ENCODE measurements at places on chromosomes 2 and 18.

- no peak for DNase-seq
These were observed 837.7 kb upstream of the SLC39A10 start for GRCh38 chr2:194819367-194819766.

- no peak for DNase-seq
These were observed 4.1 kb downstream of the CDK5R2 start for GRCh38 chr2:218963601-218964000.

DNA sequence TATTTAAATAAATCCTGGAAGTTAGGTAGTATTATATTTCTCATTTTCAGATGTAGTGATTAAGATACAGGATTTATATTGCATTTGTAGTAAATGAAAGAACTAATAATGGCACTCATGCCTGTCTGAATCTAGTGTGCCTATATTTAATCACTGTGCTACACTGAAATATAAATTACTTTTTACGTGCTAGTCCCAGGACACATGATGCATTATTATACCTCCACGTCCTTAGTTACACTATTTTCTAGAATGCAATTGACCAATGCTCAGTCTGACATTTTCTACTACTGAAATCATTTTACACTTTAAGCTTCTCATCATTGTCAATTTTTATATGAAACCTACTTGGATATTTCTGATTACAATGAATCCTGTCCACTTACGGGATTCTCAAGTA, 80.9 kb upstream of the TMEFF2 start:
- DNase-seq: no peak

GRCh38 chr2:186771850-186772463, 77.0 kb downstream of the ZSWIM2 start:
- DNase-seq: peak; percentile 91

GRCh38 chr2:197278799-197279763, 31.5 kb downstream of the ANKRD44 start:
- DNase-seq: no peak

- DNase-seq: no peak
These were observed 3.4 kb downstream of the DUSP19 start for GRCh38 chr2:183081911-183082310.

DNA sequence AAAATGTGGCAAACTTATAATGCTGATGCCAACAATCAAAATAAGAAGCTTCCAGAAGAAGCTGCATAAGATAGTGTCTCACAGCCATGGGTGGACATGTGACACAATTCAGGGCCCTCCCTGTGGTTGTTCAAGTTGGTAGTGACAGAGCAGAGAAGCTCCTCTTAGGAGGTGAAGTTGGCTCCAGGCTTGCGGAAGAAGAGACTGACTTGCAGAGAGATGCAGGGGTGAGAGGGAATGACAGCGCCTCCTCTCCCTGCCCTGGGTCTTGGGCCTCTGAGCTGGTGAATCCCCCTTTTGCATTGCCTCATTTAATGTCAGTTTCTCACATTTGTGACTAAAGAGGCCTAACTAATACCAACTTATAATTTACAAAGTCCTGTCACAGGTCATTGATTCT, 23.0 kb upstream of the RHOB start:
- no peak for DNase-seq

DNA sequence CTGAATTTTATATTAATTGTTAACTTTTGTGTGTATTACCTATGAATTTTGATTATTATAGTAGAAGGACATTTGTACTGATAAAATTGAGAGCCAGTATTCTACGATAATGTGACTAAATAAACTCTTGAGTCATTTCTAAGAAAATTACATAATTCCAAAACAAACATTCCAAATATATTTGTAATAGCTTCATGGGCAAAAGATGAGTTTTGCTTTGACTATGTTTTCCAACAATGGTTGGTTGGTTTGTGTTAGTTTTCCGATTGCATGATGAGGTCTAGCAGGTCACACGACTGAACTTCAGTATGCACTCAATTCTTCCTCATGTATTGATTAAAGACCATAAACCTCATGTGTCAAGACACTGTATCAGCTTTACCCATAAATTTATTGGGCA, 71.7 kb upstream of the WDR75 start:
- DNase-seq: no peak

DNA sequence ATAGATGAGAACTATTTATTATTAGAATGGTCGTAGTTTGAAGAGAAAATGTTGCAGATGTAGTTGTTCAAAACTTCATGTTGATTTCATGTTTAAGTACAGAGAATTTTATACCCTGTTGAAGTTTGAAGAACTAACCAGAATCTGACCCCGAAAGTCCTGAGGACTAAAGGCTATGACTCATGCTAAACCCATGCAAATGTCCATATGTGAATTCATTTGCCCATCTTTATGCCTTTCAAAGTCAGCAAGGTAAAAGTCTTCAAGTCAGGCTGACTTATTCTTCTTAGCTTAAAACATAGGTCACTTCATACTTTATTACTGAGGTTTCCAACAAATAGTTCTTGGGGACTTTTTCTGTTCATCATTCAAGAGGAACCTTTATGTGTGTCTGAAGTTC, 185.5 kb downstream of the CCDC85A start:
- no peak for DNase-seq

GRCh38 chr2:150885774-150886386, 375.8 kb downstream of the RBM43 start:
- no peak for DNase-seq

GRCh38 chr2:149924549-149925213, 337.1 kb upstream of the MMADHC start:
- DNase-seq: no peak

GRCh38 chr2:47509250-47509649, 106.3 kb downstream of the MSH2 start:
- no peak for DNase-seq

DNA sequence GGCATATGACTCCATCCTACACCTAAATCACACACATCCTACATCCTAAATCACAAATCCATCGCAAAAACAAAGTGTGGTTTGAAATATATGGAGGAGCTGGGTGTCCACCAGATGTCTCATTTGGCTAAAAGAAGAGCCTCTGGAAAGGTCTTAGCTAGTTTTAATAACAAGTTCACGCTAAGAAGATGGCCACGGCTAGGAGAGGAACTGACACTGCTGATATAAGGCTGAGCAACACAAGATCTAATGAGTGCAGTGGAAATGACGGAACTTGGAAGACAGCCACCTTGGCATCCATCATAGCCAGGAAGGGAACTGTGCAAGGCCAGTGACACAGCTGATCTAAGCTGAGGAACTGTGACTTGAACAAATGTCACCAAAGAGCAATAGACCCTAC, 60.0 kb upstream of the AGAP1 start:
- DNase-seq: no peak

GRCh38 chr2:61288070-61288841, 126.3 kb downstream of the C2orf74 start:
- no peak for DNase-seq

GRCh38 chr2:7572450-7572849, 655.2 kb downstream of the RNF144A start:
- no peak for DNase-seq

DNA sequence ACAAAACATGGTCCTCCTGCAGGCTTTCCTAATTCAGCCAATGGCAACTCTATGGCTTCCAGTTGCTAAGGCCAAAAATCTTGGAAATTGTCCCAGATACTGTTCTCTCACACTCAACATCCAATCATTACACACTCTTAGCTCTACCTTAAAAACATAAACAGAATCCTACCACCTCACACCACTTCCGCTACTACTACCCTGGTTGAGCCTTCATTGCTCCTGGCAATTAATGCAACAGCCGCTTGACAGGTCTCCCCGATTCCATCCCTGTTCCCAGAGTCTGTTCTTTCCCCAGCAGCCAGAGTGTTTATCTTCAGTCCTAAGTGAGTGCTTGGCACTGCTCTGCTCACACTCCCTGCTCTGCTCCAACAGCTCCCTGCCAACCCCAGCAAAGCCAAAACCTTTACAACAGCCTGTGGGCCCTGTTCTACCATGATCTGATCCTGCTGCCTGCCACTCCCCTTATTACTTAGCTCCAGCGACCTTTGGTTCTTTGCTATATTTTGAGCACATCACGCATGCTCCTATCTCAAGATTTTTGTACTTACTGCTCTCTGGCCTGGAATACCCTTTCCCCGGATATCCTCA, 67.5 kb upstream of the AMMECR1L start:
- DNase-seq: no peak

DNA sequence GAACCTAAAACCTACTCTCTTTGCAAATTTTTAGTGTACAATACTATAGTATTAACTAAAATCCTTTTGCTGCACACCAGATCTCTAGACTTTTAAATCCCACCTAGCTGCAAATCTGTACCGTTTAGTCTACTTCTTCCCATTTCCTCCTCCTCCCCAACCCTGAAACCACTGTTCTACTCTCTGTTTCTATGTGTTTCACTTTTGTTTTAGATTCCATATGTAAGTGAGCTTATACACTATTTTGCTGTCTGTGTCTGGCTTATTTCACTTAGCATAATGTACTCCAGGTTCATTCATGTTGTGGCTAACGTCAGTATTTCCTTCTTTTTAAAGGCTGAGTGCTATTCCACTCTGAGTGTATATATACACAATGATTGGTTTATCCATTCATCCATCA, 18.4 kb upstream of the DSC2 start:
- no peak for DNase-seq

DNA sequence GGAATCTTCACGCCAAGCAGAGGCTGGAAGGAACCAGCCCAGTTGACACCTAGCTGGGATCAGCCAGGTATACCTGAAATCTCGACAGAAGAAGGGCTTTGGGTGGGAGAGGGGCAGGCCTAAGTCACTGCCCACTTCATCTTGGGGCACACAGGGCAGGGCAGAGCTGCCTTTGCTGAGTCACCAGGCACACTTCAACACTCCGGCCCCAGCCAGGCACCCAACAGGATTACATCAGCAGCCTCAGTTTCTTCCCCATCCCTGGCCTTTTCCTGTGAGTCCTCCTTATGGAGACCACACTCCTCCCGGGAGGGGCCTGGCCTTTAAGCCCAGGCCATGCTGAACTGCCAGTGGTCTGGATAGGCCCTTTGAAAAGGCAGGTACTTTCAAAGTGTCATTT, 201.7 kb upstream of the HS6ST1 start:
- no peak for DNase-seq

DNA sequence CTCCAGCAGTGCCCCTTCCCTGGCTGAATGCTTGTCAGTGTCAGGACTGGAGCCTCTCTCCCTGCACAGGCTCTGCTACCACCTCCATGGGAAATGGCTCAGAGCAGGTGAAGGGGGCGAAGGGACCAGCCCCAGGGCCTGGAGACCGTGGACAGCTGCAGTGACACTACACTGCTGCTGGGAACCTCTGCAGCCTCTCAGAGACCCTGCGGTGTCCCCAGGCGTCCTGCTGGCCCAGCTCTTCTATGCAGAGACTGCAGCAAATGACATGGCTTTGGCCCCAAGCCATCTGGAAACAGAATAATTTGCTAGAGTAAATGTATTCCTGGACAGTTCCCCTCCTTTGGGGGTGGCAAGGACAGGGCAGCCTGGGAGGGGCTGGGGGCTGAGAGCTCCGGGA, 53.2 kb downstream of the CIB4 start:
- DNase-seq: peak; percentile 44

GRCh38 chr18:45173327-45173726, 441.9 kb upstream of the SLC14A2 start:
- DNase-seq: no peak

DNA sequence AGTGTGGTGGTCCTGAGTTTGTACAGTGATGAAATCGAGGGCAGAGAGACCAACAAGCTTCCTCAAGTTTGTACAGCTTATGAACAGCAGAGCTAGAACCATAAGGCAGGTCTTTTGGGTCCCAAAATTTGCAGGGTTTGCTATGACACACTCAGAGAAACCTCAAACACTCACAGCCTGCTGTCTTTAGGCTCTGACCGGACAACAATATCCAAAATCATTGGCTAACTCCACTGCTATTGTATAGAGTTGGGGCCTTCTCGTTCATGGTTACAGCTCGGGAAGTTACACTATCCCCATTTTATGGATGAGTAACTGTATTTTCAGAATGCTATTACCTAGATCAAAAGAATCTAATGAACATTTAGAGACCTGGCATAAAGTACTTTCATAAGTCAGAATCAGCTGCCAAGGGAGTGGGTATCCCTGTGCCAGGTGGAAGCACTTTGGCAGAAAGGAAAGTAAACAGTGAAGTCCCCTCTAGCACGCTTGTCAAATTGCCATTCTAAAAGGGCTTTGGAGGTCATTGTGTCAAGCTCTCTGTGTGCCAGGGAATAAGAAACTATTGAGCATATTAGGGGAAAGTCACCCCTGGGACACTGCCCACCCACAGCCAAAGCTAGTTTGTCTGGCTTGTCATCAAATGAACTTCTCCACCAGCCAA, 331.8 kb downstream of the ALK start:
- DNase-seq: no peak

- DNase-seq: no peak
These were observed 48.6 kb upstream of the FHL2 start for GRCh38 chr2:105447476-105447875.

DNA sequence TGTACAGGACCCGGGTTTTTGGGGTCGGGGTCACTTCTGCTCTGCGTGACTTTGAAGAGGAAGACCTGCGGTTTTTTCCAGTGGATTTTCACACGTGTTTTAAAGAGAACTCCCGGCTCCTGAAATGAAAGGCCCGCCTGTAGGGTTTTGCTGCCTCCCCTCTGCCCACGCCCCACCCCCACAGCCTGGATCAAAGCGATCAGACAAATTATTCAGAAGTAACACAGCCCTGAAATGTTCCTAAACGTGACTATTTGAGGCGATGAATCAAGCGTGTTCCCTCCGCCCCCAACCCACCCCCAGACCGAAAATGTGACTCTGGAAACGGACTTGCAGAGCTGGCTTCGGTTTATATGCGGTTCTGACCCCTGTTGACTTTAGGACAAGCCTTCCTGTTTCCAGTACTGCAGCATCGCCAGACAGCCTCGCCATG, 28.7 kb upstream of the SMIM21 start:
- peak; percentile 65 for DNase-seq

DNA sequence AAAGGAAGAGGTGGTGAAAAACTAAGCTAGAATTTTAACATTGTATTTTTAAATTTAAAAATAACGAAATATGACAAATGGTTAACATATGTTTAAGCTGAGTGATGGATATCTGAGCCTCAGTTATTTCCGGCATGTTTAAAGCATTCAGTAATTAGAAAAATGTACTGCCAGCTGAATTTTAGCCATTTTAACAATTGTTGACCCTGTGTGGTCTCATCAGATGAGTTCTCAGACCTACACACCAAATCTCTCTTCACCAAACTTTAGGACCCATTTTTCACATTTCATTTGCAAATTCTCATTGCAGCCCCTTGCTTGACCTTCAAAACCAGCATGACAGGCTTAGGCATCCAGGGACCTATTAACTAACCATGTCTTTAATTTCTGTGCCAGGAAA, 91.5 kb upstream of the RGPD4 start:
- DNase-seq: no peak

DNA sequence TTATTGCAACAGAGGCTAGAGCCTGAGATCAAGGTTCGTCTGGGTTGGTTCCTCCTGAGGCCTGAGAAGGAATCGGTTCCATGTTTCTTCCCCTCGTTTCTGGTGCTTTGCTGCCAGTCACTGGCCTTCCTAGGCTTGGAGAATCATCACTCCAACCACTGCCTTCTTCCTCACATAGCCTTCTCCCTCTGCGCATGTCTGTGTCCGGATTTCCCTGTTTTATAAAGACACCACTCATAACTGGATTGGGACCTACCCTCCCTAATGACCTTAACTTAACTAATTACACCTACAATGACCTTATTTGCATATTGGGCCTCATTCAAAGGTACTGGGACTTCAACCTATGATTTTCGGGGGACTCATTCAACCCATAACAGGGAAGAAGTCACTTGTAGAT, 119.8 kb upstream of the CCDC68 start:
- no peak for DNase-seq

All from islet precursor cell (in vitro differentiated cells).